ENCODE measurements at places on chromosomes 4 and X. TPM values are rescaled to one million over a fixed set of nuclear protein-coding genes. Genes with fewer than 3 reads are reported as not detected.

GRCh38 chr4:167581449-167581965 is 347.2 kb upstream of the SPOCK3 start:
- no peak for DNase-seq

The FRMD7 gene
- total RNA-seq, result not detected

The FRMPD3 gene
- 0.74 TPM for total RNA-seq

GRCh38 chrX:123223859-123224258 is 39.8 kb downstream of the GRIA3 start:
- DNase-seq, result no peak

DNA sequence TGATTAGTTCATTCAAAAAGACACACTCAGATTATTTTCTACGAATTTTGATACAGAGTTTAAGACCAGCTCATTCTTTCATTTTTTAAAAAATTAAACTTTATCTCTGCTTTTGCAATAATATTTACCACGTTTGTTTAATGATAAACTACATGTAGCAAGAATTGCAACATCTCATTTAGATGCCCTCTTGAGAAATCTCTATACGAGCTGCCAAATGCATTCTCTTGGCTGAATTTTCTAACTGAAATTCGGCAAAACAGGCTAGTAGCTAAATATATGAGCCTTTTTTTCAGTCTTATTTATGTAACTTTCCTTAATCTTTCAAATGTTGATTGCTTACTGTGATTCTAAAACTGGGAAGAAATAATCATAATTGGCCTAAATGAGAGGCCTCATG is 2.1 kb upstream of the GC start:
- no peak for DNase-seq

DNA sequence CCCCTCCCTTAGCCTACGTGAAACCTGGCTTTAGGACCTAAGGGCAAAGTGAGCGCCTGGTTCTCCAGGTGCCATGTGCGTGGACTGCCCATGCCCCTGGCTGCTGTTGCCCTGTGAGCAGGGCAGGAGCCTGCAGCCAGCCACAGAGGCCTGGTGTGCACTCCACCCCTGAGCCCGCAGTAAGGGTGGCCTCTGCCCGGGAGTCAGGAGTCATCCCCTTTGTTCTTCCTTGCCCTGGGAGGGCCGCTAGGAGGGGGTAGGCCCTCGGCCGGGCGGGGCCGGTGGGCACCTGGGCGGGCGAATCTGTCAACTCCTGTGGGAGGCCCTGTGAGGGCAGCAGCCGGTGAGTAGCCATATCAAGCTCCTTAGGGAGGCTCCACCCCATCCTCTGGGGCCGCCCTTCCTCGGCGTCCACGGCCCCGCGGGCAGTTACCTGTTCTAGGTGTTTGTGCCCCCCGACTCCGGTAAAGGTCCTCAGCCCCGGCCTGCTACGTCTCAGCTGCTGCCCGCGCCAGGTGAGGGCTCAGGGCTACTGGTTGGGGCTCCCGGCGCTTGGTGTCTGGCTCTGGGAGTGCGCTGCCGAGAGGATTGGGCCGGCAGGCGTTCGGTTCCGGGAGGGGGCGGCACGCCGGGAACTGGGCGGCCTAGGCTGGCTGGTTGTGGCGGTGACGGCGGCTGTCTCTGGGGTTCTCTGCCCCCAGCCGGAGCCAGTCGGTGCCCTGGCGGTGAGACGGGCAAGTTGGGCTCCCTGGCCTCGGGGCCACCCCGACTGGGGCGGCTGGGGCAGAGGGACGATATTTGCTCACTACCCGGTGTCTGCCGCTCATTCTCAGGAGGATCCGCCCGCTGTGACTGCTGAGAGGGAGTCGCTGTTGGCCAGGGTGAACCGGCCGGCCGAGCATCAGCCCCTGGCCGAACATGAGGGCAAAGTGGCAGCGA is 1060.2 kb downstream of the TECRL start:
- DNase-seq, result no peak

- DNase-seq, result no peak
Observed at GRCh38 chr4:69093681-69094080, 2.6 kb upstream of the UGT2B7 start.

DNA sequence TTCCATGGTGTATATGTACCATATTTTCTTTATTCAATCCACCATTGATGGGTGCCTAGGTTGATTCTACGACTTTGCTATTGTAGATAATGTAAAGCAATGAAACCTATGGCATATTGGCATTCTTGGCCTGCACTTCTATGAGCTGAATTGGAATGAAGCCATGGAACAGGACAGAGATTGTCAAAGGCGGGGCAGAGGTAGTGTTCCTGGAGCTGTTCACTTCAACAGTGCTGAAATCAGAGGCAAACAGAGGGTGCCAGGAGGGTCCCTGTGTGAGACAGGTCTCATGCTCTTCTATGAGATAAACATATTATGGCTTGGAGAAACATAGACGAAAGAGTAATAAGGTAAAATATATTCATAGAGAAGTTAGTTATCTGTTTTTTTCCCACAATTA is 342.6 kb upstream of the VCX start:
- DNase-seq, result no peak

DNA sequence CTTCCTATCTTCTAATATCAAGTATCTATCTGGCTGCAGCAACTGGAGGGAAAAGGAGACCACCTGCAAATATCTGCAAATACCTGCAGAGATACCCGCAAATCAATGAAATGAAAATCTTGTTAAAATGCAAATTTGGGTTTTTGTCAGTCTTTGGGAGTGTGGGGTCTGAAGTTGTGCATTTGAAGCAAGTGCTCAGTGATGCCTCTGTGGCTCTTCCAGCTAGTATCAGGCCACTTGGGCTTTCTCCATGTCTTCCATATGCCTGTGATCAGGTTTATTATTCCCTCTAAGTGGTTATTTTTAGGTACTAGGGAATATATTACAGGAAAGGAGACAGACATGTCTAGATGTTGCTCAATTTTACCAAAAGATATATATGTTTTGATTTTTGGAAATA is 880.3 kb downstream of the ADGRL3 start:
- no peak for DNase-seq

The BRS3 gene
- total RNA-seq, result not detected

The ZNF732 gene
- 0.98 TPM for total RNA-seq

DNA sequence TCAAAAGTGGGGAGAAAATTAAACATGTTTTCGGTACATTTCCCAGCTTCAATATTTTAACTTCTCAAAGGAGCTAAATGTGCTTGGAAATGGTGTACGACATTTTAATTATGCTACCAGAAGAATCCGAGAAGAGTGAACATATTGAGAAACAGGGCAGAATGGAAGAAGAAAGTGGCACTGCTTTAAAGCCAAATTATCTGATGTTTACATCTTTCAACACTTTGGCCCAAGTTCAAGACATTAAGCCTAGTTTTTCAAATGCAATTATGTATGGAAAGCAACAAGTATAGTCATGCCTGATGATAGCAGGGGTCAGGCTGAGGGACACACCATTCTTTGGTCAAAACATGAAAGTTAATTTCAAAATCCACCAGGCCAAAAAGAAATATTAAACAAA is 577.9 kb upstream of the ZFP42 start:
- DNase-seq, result no peak

The ANOS1 gene
- total RNA-seq, result 3.2 TPM

- no peak for DNase-seq
Observed at GRCh38 chrX:12789976-12790375, 1.2 kb upstream of the PRPS2 start.

GRCh38 chr4:165839615-165840333 is 33.3 kb upstream of the TLL1 start:
- DNase-seq, result no peak

DNA sequence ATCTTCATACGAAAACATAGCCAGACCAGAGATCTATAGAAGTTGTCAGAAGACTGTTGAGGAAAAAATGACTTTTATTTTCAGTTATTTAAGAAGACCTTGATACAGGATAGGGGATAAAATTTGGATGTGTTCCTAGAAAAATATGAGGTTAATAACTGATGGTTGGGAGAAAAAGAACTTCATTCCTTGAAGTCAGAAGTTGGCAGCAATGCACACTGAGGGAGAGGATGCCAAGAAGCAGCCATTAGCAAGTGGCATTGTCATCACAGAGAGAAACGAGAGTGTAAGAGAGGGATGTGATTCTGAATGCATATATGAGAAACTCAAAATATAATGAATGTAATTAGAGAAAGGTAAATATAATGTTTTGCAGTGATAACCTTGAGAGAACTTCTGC is 382.1 kb upstream of the EPHA5 start:
- no peak for DNase-seq

The CDX4 gene
- not detected for total RNA-seq
